NCI-H1417 treated with DMSO at 0.1 percent for 48 hours (cell line): ENCODE measurements at places on chromosomes 13 and 19.

DNA sequence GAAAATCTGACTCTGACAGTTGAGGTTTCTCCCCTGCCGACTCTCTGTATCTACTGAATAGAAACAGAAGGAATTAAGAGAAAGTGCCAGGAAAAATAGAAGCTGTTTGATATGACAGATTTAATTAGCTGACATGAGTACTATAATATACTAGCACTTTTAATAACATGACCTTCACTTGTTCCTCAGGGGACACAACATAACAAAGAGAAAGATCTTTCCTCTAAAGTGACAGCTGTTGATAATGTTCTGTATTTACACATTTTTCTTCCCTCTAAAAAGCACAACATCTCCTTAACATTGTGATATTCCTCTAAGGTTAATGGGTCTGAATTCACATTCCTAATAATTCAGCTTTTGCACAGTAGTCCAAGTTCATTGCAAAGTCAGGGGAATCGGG lies 1136.0 kb downstream of the PCDH17 start:
- DNase-seq: no peak

DNA sequence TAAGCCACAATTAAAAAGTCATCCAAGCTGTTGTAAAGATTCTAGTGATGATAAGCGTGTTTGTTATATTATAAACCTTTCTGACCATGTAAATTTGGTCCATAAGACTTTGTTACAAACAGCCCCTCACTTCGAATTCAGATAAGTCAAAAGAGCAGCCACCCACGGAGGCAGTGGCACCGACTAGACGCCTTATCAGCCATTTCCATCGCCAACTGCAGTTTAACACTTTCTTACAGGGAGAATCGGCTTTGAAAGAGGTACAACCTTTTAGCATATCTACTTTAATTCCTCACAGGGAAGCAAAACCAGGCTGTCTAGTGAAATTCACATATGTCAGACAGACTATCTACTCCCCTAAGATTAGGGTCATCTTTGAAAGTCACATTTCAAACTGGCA lies 47.5 kb downstream of the SOX21 start:
- DNase-seq: no peak

GRCh38 chr13:63551731-63552130 lies 2136.1 kb upstream of the PCDH20 start:
- no peak for DNase-seq

- DNase-seq: no peak
Measured at GRCh38 chr13:94454906-94455305, 24.6 kb downstream of the DCT start.

- no peak for DNase-seq
Measured at GRCh38 chr19:11299946-11300810, 4.2 kb downstream of the TSPAN16 start.

GRCh38 chr19:39246951-39247669 lies 1.5 kb downstream of the IFNL4 start:
- DNase-seq: no peak

GRCh38 chr19:4303819-4304537 lies 420 bp upstream of the FSD1 start:
- DNase-seq: no peak

- DNase-seq: no peak
Measured at GRCh38 chr13:88104576-88104975, 433.4 kb downstream of the SLITRK5 start.

GRCh38 chr19:38898788-38899446 lies 501 bp downstream of the SIRT2 start:
- no peak for DNase-seq

GRCh38 chr13:106594980-106595379 lies 27.0 kb upstream of the ARGLU1 start:
- DNase-seq: no peak

GRCh38 chr19:10226376-10227025 lies 4.6 kb downstream of the S1PR2 start:
- no peak for DNase-seq

- no peak for DNase-seq
Measured at GRCh38 chr13:97364031-97364430, 69.9 kb upstream of the RAP2A start.

DNA sequence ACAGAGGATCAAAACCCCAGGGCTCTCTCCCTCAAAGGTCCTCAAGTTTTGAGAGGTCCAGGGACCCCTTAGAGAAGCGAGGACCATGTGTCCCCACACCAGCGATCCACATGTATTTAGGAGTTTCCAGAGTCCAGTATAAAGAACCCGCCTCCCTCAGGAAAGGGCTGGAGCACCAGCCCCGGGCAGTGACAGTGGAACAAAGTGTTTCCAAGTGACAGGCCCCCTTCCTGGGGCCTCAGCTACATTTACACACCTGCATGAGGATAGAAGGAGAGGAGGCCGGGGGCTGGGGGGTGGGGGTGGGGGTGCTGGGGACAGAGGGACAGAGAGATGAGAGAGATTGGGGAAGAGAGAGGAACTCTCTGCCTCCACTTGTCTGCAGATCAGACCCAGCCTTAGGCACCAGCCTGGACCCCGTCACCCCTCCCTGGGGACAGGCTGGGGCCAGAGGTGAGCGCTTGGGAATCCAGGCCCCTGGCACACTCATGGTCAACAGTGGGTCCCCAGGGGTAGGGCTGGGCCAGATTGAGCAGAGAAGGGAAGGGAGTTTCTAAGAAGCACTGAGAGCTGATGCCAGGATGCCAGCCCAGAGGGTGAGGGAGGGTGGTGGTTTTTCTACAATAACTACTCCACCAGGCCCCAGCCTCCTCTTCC lies 802 bp downstream of the BCAM start:
- DNase-seq: no peak
